AG09309 (cell line): ENCODE measurements at places on chromosomes 6 and 20.

DNA sequence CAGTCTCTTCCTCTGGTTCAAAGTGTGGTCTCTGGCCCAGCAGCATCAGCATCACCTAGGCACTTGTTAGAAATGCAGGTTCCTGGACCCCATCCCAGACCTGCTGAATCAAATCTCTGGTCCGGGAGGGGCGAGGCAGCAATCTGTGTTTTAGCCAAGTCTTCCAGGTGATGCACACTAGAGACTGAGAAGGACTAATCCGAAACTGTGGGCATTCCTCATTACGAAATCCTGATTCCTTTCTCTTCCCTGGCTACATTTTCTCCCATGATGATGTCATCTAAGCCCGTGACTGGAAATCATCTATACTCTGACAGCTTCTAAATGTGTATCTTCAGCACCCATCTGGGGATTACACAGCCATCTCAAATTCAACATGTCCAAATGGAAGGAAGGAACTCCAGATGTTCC, 39.7 kb upstream of the PRND start:
- DNase-seq = no peak

- DNase-seq = peak; percentile 18
Measured at GRCh38 chr6:132300323-132300949, 100.8 kb downstream of the MOXD1 start.

DNA sequence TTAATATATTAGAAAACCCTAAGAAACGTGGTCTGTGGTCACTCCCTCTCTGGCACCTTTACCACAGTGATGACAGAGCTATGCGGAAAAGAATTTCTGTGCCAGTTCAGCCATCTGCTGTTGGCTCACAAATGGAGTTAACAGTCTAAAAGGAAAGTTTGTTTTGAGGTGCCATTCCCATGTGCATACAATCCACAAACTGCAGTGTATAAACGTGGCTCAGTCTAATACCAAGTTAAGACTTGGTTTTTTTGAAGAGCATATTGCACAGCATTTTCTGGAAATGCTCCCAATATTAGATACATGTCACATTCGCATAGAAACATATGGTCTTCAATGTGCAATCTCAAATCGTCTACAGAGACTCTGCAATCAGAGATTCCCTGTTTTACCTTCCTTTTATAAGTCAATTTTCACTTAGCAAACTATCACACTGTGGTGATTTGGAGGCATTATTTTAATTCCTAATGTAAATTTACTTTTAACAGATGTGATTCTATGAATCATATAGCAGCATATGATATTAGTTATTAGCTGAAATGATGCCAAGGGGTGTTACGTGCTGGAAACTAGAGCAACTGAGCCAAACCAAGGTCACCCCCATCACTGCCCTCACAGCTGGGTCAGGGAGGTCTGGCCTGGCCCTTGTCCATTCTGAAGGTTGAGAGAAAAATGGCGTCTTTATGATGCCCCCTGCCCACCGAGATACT, 383.5 kb downstream of the PRKN start:
- DNase-seq = no peak

DNA sequence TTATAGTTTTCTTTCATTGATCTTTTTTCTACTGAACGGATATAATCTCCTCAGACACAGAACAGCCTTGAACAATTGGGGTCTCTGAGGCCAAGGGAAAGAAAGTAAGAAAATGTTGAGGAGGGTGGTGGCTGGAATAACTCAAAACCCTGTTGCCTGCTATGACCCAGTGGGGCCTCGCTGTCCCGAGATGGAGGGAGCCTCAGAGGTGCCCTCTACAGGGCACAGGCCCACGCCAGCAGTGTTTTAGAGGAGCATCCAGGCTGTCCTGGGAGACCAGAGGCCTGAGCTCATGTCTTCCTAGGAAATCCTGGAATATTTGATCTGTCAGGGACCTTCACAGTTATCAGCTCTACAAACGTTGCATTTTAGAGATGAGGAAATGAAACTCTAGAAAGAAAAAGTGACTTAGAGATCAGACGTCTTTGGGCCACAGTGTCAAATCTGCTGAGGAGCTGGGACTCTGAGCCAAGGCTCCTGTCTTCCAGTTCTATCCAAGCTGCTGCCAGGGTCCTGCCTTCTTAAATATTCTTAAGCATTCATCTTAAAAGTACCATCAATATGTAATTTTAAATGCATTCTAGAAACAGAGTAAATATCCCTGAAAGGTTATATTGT, 26.3 kb downstream of the ALDH5A1 start:
- no peak for DNase-seq

DNA sequence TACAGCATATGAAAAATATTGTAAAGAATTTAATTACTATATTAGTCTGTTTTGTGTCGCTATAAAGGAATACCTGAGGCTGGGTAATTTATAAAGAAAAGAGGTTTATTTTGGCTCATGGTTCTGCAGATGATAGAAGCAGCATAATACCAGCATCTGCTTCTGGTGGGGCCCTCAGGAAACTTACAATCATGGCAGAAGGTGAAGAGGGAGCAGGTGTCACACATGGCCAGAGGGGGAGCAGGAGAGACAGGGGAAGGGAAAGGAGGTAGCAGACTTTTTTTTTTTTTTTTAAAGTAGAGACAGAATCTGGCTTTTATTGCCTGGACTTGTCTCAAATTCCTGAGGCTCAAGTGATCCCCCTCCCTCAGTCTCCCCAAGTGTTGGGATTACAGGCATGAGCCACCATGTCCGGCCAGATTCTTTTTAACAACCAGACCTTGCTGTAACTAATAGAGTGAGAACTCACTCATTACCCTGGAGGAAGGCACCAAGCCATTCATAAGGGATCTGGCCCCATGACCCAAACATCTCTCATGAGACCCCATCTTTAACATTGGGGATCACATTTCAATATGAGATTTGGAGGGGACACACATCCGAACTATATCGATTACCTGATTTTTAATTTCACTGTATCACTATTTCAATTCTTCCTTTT, 64.6 kb downstream of the MAN1A1 start:
- DNase-seq = no peak

DNA sequence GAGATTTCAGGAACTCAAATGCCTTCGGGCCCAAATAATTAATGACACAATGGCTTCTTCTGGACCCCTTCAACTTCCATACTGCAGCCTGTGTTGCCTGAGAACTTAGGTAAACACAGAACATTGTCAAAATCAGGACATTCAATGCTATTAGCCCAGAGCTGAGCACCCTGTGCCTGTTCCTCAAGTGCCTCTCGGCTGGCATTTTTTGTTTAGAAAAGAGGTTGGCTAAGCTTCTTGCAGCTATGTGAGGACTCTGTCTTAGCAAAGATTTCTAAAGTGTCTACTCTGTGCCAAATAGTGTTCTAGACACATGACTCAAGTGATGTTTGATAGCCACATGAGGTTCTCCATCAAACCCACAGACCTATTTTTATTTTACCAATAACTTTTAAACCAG, 289.3 kb upstream of the ARID1B start:
- DNase-seq = no peak

- DNase-seq = no peak
Measured at GRCh38 chr20:15834857-15835256, 738.4 kb downstream of the KIF16B start.

GRCh38 chr6:105616521-105616920, 213.6 kb upstream of the PREP start:
- no peak for DNase-seq

DNA sequence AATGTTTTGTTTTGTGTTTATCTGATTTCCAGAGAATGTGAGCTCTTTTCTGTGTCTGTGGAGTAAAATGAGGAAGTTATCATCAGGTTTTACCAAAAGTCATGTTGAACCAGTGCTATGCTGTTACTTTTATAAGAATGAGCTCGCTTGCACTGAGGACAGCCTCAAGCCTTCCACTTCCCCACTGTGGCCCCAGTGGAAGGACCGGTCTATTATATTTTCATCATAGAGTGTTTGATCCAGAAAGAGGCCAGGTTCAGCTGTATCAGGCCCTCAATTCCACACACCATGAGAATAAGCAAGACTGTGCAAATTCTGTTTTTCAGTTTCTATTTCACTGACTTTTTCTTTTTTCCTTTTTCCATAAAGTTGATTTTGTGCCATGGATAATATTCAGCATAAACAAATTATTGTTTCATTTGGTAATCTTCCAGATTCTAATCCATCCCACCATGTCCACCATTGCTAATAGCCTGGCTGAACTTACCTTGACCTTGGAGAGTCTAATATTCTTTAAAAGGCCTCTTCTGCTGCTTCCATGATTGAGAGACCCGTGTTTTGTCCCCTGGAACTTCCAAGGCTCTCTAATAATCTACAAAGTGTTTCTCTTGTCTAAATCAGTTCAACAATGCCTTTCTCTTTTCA, 286.2 kb downstream of the THBS2 start:
- no peak for DNase-seq

- DNase-seq = no peak
Measured at GRCh38 chr20:58714923-58715351, 22.3 kb downstream of the NPEPL1 start.

DNA sequence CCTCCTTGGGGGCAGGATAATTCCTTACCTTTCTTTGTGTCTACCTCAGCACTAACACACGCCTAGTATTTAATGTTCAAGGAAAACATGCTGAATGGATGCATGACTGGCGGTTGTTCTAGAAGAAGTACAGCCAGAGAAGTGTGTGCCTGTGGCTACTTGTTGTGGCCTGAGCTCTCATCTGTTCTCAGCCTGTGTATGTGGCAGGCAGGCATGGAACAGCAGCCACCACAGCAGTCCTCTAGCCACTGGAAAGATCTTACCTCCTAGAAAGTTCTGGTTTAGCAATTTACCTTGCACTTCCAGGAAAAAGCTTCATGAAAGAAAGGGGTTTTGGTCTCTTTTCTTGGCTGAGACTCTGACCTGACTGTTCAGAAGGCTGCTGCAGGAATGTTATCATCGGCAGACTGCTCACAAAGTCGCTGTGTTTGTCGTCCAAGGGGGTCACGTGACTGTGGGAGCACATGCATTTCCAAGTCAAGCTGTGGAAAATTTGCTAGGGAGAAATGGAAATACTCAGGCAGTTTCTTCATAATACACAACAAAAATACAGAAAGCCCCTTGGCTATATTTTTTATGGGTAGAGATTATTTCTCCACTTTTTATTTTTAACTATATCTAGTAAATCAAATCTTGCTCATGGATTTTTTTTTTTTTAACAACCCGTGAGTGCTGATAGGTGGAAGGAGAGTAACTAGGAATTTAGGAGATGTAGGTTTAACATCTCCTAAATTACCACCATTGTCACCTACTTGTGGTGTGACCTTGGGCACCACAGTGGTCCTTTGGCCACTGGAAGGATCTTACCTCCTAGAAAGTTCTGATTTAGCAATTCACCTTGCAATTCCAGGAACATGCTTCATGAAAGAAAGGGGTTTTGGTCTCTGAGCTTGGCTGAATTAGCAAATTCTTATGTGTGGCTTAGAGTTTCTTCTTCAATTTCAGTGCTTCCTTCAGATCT, 110.8 kb upstream of the GPR6 start:
- DNase-seq = no peak

- DNase-seq = peak; percentile 8
Measured at GRCh38 chr20:9912858-9913434, 74.1 kb upstream of the PAK5 start.

- no peak for DNase-seq
Measured at GRCh38 chr6:113979937-113980336, 9.0 kb upstream of the HDAC2 start.

DNA sequence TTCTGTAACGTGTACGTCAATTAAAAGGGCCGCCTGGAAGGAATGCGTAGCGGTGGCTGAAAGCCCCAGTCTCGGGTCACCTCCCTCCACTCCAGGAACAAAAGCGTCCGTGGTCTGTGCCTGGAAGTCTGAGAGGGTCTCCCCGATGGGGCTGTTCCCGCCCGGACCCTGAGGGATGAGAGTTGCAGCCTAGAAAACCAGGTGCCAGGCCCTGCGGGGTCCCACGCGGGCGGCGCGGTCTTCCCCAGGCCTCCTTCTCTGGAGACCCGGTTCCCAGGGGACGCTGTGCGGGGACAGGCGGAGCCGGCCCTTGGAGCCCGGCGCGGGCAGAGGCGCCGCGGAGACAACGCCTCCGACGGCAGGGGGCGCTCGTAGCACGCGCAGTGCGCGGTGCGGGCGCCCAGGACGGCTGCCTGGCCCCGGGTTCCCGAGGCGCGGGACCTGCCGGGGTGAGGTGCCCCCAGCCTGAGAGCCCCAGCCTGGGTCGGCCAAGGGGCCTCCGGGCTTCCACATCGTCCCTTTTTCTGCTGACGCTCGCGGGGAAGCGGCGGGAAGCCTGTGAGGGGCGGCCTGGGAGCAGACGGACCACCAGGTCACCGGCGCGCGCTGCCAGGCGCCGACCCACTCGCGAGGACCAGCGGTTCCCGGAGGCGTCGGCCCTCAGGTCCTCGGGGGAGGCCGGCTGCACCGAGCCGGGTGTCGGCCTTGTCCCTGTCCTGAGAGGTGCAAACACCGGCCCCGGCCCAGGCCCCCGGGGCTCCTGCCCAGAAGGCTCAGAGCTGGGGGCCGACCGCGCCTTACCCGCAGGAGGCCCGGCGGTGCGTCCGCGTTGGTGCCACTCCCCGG, 5.3 kb upstream of the FOXC1 start:
- DNase-seq = no peak

DNA sequence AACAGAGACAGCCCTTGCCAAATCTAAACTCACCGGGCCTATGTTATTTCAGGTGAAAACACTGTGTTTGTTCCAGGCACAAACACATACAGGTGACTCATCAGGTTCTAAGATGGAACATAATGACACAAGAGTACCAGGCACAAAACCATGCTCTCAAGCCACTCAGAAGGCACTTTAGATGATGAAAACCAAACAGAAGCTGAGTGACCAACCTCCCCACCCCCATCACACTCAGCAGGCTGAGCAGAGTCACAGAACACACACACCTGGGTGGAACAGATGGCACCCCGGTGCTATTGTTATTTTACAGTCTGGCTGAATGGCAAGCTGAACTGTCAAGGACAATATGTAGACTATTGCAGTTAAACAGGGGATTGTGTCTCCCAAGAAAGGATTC, 20.6 kb upstream of the NKX2-2 start:
- DNase-seq = no peak

DNA sequence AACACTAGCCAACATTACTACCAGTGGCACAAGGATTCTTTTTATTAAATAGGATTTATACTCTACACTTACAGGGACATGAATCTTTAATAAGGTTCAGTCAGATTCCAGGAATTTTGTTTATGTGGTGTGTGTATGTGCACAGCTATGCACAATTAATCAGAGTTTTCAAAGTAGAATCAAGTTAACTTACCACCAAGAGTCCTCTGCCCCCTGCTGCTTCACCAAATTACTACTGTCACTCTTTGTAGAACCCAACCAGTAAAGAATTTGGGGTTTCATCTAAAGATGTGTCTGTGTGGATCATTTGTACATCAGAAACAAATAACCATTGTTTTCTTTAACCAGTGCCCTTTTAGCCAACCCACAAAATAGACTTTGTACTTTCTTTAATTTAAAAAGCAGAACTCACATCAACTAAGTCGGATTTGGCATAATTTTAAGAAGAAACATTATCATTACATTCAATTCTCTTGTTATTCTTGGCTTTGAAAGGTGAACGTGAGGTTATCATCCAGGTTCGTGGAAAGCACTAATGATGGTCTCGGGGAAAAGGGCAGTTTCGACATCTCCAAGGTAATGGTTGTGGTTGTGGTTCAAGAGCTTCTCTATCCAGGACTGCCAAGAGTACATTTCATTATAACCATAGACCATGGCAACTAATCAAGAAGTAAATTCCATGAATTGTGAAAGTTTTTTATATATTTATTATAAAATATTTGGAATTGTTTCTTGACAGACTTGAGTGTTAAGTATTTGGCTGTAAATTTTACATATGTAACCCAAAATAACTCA, 514.3 kb upstream of the ID4 start:
- peak; percentile 74 for DNase-seq

- DNase-seq = no peak
Measured at GRCh38 chr6:72724545-72724944, 102.7 kb downstream of the KCNQ5 start.

GRCh38 chr6:119184008-119184648, 105.7 kb upstream of the FAM184A start:
- DNase-seq = no peak
